Liver (tissue), 10 donors: ENCODE measurements at places on chromosomes 11 and 22. TPM values are rescaled to one million over a fixed set of nuclear protein-coding genes. Genes with fewer than 3 reads are reported as not detected.
A peak's percentile ranks its signal among the peaks of the same experiment; 100 is the strongest.

- no peak for DNase-seq
These were observed 132.3 kb downstream of the MYO18B start for GRCh38 chr22:25874327-25874726.

Gene OR52E2
- not detected for polyA plus RNA-seq

Gene TRIM49
- not detected for polyA plus RNA-seq

Gene APOL6
- 10.3 TPM for polyA plus RNA-seq

Gene OR8J1
- polyA plus RNA-seq, result not detected

GRCh38 chr22:21020802-21021429 is 6.0 kb downstream of the P2RX6 start:
- no peak for DNase-seq

- DNase-seq, result no peak
These were observed 76.6 kb upstream of the LMO1 start for GRCh38 chr11:8340296-8340695.

GRCh38 chr11:102017026-102017425 is 30.2 kb upstream of the CFAP300 start:
- DNase-seq, result no peak

Gene MYRF
- 4.4 TPM for polyA plus RNA-seq

GRCh38 chr11:88538098-88538497 is 200.6 kb upstream of the CTSC start:
- no peak for DNase-seq

GRCh38 chr22:22422629-22423112 is 85.9 kb downstream of the ZNF280B start:
- peak; percentile 75 for DNase-seq

Gene DCPS
- 27.3 TPM for polyA plus RNA-seq

DNA sequence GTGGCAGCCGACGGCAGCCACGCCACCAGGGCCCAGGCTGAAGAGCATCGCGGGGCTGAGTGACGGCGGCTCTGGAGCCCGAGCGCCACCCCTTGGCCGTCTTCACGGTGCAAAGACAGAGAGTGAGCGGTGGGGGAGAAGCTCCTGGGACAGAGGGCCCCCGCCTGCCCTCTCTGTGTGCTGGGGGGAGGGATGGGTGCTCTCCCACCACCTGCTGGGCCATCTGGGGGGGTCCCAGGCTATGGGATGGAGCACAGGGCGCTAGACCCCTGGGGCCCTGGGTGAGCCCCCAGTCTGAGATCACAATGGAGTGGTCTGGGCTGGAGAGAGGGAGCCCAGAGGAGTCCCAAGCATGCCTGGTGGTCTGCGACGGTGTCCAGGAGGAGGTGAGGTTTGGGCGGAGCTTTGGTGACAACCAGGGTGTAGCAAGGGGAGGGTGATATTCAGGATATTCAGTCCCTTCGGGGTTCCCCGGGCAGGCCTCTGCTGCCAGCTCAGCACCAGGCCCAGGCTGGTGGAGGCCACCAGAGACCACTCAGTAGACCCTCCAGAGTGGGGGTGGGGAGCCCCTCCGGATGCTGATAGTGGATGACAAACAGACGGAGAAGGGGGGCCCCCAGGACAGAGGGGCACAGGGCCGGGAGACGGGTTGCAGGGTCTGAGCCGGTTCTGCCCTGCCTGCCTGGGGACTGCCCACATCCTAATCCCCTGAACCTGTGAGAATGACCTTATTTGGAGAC is 78.1 kb upstream of the PRR5 start:
- no peak for DNase-seq

Gene OR52N4
- not detected for polyA plus RNA-seq

Gene SLC22A25
- 13.3 TPM for polyA plus RNA-seq

Gene RPS6KA4
- 2.0 TPM for polyA plus RNA-seq

GRCh38 chr11:77269484-77270123 is 31.9 kb downstream of the GDPD4 start:
- no peak for DNase-seq

Gene PKNOX2
- 0.29 TPM for polyA plus RNA-seq

DNA sequence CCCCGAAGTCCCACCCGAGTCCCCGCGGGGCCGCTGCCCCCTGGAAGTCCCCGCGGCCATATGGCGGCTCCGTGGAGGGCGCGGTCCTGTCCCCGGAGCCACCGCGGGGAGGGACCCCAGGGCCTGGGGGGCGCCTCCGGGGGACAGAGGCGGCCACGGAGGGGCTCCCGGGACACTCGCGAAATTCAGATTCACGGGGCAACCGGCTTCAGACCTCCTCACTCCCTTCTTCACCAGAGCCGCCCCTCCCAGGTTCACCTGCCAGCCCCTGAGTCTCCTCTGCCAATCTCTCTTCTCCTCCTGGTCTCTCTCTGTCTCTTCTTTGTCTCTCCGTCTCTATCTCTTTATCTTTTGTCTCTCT is 28.2 kb upstream of the TOLLIP start:
- DNase-seq, result no peak

Gene MRGPRX4
- not detected for polyA plus RNA-seq

DNA sequence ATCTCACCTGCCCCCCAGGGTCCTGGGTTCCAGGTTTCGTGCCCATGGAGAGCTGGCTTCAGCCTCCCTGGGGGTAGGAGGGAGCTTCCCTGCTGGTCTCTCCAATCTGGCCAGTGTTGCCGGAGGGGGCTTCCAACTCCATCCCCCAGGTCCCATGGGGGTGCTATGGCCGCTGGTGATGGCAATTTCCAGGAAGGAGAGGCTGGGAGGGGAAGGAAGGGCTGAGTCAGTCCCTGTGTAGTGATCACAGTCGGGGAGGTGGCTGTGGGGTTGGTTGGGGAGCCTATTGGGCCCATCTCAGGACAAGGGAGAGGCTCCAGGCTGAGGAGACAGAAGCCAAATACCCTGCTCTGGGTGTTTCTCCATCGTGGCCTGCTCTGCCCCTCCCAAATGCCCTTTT is 5.7 kb upstream of the CDC42EP2 start:
- DNase-seq, result no peak

GRCh38 chr11:35061516-35062440 is 77.2 kb upstream of the CD44 start:
- DNase-seq, result no peak

Gene OR2D2
- not detected for polyA plus RNA-seq

DNA sequence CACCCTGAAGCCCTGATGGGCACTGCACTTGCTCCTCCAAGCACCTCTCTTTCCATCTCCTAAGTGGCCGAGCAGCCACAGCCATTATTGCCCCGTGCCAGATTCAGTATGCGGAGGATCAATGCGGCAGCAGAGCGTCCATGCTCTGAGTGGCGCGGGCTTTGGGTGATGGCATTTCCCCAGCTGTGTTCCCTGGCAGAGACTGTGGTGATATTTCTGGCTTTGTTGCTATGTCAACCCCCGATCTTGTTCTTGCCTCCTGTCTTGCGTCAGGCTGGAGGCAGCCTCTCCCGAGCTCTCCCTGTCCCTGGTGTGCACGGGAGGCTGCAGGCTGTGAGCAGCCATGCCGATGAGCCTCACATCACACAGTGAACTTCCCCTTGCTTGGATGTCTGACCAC is 1018.6 kb downstream of the TBC1D22A start:
- peak; percentile 19 for DNase-seq

DNA sequence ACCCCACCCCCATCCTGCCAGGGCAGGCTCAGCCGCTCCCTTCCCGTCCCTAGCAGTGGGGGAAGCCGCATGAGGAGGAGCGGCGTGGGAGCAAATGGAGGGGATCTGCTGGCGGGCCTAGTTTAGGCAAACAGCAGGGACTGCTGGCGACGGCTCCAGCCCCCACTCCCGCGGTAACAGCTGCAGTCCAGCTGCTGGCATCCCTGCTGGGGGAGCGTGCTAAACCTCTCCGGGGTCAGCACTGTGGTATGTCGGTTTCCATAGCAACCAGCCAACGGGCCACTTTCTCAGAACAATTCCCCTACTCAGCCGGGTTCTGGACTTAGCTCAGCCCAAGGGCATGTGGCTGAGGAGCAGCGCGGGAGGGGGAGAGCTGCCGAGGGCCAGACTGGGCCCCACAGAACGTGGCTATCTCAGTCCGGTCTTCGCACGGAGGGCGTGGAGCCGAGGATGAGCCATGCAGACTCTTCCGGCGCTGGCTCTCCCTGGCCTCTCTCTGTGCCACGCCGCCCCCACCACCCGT is 98.8 kb downstream of the PKNOX2 start:
- DNase-seq, result peak; percentile 35

Gene TECTA
- 0.52 TPM for polyA plus RNA-seq

Gene C11orf42
- not detected for polyA plus RNA-seq

Gene UPK3A
- not detected for polyA plus RNA-seq

Gene FGF3
- polyA plus RNA-seq, result not detected

Gene SUSD2
- 0.28 TPM for polyA plus RNA-seq

DNA sequence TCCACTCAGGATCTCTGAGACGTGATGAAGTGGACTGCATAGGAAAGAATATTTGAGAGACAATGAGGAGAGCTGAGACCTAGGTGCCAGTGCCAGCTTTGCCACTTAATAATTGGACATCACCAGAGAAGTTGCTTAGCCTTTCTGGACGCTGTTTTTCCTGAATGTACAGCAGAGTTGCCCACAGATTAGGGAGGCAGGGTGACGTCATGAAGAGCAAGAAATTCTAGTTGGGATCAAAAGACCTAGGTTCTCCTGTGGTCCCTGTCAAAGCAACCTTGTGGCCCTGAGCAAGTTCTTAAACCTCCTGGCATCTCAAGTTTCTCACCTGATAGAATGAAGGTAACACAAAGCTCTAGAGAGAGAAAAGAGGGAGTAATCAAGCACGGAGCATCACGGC is 174.6 kb upstream of the TENM4 start:
- DNase-seq, result no peak

GRCh38 chr11:115284773-115285172 is 219.4 kb downstream of the CADM1 start:
- DNase-seq, result no peak

DNA sequence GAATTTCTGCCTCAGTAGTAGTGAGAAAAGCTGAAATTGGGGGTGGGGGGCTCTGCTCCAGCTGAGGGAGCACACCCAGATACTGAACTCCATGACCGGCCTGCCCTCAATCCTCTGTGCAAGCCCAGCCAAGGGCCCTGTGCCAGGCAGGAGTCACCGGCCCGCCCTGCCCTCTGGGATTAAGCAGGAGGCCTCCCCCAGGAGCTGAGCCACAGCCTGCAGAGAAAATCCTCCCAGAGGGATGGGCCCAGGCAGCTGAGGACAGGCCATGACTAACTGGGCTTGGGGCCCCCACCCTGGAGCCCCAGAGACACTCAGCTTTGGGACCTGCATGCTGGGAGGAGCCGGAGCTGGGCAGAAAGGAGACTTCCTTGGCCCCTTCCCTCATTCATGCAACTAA is 48.8 kb downstream of the MN1 start:
- no peak for DNase-seq

Gene SPTY2D1
- polyA plus RNA-seq, result 3.0 TPM

GRCh38 chr11:16815047-16815767 is 76.8 kb downstream of the C11orf58 start:
- DNase-seq, result no peak

Gene MRGPRX3
- polyA plus RNA-seq, result not detected

Gene ARHGAP32
- 2.7 TPM for polyA plus RNA-seq

DNA sequence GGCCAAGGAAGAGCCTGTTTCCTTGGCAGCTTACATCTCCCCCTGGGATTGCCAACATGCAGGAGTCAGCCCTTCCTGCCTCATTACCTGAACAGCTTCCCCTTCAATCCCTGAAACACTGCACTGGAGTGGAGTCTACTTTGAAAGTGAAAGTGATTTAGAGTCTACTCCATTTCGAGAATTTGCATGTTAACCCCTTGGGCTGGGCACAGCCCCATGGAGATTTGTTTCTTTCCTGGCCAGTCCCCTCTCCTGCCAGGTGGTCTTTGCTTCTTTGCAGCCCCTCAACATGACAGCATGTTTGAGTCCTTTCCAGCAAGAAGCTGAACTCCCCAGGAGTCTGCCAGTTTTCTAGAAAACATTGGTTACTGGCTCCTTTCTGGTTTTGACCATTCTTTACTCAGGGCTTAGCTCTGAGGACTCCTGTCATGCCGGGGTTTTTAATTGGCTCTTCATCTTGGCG is 59.9 kb downstream of the TRAF6 start:
- DNase-seq, result peak; percentile 19

- DNase-seq, result no peak
These were observed 23.5 kb upstream of the PAK1 start for GRCh38 chr11:77497368-77497767.

DNA sequence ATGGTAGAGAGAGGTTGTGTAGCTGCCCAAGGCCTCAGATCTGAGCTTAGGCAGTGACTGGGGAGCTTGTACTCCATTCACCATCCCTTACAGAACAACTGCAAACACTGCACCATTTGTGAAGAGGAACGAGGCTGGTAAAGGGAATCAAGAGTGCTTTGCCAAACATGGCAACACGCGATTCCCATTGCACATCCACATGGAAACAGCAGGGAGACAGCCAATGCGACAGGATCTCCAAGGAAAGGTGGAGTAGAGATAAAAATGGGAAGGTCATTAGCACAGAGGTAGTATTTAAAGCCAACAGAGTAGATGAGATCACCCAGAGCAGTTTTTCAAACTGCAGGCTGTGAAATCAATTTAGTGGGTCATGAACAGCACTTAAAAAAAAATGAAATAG is 42.0 kb downstream of the TCF20 start:
- no peak for DNase-seq
